ENCODE measurements at places on chromosomes 5 and 9.
A peak's percentile ranks its signal among the peaks of the same experiment; 100 is the strongest.

- no peak for DNase-seq
Observed at GRCh38 chr5:52582313-52582712, 205.4 kb upstream of the ITGA1 start.

DNA sequence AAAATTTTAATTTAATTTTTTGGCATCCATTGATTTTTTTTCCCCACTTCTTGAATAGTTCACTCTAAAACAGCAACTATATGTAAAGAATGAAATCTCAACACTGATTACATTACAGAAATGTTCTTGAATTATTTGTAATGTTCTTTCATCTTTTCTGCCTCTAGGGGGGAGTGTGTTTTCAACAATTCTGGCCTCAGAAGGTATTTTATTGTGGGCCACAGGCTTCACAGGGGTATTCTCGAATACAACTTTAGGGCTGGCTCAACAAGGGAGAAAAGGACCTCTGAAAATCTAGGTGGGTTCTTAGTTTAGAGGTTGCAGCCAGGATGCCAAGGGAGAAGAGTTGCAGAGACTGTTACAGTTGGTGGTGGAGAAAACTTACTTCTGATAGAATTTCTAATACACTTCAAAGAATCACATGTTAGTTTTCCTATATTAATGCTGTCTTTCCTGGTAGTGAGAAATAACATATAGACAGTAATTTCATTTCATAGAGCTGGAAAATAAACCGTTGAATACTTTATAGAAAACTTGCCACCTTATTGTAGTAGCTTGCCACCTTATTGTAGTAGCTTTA, 3.6 kb upstream of the NPR3 start:
- peak; percentile 14 for DNase-seq

DNA sequence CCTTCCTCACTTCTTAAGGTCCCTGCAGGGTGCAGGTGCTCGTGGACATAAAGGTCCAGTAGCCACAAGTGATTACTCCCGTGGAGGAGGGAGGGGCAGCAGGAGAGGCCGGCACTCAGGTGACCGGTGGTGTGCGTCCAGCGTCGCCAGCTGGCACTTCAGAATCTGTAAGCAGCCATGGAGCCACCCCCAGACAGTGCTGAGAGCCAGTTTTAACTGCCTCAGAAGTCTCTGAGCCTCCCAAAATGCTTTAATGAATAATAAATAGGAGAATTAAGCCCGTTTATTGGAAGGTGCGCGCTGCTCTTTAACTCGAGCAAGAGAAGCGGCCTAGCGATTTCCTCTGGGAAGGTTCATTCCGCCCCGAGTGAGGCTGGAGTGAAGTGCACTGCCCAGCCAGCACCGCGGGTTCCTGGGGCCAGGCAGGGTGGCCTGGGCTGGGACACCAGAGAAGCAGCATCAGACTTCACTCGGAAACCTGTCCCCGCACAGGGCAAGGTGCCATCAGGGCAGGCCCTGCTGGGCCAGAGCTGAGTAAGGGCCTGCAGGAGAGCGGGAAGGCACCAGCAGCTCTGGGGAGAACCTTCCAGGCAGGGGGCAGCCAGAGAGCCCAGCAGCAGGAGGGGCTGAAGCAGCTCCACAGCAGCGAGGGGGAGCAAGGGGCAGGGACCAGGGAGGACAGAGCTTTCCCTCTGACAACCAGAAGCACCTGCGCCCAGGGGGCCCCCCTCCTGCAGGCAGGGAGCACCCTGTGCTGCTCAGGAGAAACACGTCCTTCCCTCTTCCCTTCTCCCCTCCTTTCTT, 61.2 kb downstream of the VAV2 start:
- DNase-seq, result no peak

DNA sequence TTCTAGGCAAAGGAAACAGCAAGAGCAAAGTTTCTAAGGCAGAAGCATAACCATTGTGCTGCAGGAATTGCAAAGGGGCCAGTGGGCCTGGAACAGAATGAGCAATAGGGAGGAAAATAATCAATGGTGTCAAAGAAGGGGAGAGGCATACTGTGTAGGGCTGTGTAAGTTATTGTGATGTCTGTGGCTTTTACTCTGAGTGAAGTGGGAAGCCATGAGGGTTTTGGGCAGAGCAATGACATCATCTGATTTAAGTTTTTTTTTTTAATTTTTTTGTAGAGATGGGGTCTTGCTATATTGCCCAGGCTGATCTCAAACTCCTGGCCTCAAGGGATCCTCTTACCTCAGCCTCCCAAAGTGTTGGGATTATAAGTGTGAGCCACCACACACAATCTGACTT, 64.6 kb upstream of the PPP2CA start:
- no peak for DNase-seq

DNA sequence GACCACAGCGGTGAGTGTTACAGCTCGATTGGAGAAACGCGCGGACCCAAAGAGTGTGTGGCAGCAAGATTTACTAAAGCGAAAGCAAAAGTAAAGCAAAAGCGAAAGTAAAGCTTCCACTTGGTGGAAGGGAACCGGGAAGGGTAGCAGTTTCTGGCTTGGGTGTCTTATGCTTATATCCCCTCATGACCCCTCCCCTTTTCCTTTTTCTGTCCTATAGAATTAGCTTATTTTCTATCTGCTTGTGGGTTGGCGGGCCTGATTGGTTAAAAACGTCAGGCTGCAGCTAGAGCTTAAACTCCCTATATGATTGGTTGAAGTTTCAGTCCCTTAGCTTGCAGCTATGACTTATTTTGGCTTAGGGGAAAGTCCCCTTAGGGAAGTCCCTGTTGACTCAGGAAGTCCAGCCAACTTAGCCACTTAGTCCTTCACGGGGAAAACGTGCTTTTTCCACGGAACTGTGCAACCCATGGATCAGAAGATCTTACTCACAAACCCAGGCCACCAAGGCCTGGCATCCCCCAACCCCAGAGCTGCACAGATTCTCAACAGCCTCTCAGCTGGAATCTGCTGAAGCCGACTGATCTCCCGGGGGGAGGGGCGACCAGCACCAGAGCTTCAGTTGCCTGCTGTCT, 114.2 kb upstream of the ADAMTS16 start:
- DNase-seq, result no peak

DNA sequence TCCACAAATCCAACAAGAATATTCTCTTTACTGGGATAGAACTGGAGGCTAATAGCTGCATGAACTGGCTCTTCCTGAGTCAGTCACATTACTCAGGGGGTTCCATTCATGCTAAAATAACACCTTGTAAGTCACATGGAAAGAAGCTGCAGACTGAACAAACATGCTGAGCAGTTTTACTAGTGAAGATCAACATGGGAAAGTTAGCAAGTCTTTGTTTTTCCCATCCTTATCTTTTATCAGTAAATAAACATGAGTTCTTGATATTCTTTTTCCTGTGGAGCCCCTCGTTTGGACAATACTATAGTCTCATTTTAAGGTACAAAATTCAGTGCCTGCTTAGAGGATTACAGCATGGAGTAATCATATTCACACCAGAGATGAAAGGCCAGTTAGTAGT, 43.7 kb upstream of the TEK start:
- no peak for DNase-seq

DNA sequence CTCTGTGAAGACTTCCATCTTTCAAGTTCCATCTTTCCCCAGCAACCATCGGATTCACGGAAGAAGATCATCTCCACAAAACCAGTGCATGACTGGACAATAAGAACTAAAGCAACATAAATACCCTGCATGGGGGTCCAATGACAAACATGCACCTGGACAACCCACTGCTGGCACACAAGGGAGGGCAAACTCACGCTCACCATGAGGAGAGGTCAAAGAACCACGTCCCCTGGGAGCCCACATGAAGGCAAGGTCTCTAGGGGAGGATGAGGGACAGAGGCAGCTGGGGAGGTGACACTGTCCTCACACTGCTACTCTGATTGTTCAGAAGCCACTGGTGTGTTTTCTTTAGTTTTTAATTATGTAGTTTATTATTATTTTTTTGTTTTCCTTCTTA, 190.8 kb downstream of the MED10 start:
- DNase-seq, result no peak

DNA sequence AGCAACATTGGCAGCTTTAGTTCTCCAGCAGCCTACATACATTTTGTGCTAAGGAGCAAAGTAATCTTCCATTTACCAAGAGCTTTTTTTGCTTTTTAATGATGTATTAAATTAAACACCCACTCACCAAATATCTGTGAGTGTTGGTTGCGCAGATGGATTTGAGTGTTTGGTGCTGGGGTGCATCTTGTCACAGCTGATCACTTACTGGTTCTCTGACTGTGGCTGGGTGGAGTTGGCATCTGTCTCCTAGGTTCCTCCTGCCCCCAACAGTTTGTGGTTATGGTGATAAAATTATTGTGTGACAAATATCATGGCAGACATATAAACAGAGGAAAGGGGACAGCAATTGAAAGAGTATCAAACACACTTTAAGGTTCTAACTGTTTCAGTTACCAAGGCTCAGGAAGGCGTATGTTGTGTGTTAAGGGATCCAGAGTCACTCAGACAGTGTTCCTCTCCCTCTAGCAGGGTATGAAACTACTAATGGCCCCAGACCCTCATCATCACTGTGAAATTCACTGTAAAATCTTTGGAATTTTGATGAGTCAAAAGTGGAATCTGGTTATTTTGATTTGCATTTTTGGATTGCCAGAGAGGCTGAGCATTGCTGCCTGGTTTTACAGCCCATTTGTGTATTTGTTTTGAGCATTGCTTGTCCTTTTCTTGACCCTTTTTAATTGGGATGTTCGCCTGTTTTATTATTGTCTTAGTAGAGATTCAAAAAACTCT, 81.7 kb downstream of the PDE8B start:
- DNase-seq, result no peak

DNA sequence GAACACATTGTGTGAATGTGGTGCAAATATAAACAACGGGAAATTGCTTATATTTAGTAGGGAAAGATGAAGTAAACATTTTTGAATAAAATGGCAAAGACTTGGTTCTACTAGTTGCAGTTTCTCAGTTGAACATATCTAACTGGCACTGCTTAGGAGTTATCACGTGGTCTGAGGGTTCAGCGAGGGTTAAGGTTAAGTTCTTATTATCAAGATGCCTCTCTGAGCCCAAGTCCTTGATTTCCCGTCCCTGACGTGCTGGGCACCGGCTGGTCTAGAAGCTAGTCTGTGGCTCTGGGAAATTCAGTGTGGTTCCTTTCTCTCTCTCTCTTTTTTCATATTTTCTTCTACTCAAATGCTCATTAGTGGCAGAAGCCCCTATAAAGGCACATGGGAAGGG, 81.6 kb upstream of the PITX1 start:
- no peak for DNase-seq

GRCh38 chr9:7242126-7242525, 484.4 kb downstream of the KDM4C start:
- DNase-seq, result no peak

DNA sequence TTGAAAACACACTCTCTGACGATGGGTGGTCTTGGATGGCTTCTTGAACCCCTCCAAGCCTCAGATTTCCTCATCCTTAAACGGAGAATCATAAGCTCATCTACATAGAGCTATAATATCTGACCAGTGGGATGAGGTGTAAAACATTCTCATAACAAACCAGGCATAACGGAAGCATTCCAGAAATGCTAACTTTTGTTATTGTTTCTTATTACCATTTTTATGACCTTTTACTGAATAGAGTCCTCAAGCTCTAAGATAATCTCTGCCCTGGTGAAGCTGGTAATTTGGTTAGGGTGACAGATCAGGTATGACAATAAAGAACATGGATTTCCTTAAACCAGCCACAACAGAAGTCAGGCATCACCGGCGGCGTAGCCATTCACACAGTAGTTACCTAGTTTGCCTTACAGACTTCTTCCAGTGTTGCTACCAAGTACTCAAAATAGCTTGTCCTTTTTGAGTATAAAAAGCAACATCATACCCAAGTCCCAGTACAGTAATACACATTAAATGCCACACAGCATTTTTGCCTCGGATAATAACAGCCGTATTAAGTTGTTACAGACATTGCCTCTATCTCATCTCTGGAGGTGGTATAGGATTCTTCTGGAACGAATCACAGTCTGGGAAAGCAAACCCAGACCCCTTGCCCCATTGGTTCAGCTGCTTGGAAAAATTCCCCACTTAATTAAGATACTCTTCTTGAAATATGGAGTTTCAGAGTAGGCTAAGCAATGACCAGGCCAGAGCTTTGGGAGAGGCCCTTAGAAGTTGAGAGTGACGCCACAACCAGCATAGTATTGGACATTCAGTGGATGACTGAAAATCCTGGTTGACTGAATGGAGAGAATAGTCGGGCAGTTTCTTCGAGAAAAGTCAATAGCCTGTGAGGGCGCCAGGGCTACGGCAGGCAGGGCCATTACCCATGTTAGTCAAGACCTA, 252.5 kb downstream of the SLIT3 start:
- DNase-seq, result no peak

GRCh38 chr5:42397267-42397666, 26.0 kb upstream of the GHR start:
- no peak for DNase-seq

DNA sequence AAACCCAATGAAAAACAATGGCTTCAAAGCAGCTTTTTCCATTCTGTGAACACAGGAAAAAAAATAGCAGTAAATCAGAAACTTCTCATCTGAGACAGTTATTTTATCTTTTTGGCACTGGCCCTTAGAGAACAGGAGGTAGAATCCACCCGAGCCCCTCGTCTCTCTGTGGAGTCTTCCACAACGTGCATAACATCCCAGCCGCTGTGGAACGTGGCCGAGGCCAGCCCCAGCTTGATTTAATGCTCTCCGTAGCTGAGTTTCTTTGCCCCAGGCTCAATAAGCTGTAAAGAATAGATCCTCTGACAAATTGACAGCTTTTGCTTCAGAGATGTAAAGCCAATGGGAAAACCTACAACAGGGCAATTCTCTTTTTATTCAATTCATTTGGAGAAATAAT, 107.9 kb upstream of the DAP start:
- no peak for DNase-seq

DNA sequence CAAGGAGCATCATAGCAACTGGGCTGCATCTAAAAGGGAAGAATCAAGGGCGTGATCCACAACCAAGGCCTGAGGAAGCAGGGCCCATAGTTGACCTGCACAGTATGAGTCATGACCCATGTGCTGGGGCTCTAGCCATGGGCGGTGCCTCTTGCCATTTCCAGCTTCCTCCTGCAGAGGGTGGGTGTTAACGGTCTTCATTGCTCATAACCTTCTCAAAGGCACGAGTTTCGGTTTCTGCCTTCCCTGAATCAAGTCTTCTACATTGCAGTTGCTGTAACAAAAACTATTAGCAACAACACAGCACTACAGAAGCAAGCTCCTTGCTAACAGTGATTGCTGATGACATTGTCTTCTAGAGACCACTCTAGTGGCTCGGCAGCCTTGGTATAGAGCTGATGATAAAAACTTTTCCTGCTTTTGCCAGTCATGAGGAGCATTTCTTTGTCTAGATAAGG, 66.9 kb downstream of the CTSL start:
- peak; percentile 93 for DNase-seq

- no peak for DNase-seq
Observed at GRCh38 chr9:16453390-16453789, 417.1 kb downstream of the BNC2 start.

GRCh38 chr9:69317894-69318293, 7.1 kb upstream of the ENTREP1 start:
- DNase-seq, result no peak

- DNase-seq, result peak; percentile 78
Observed at GRCh38 chr9:86202338-86202882, 57.0 kb downstream of the C9orf153 start.

DNA sequence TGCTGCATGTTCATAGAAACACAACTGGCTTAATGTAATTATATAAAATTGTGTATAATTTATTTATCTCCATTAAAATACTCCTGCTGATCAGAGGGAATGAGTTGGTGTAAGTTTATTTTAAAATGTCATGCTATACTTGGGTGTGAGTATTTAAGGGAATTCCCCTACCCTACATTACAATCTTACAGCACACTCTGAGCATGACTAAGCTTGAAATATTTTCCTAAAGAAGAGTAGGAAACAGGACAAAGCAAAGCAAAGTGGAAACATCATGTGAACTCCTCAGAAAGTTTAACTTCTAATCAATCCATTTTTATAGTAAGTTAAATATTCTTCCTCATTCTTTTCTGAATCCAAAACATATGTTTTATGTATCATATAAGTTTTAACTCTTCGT, 1271.3 kb downstream of the EFNA5 start:
- DNase-seq, result no peak
